ENCODE measurements at places on chromosomes 7 and 10.

GRCh38 chr10:95815701-95816240 is 59.8 kb downstream of the ENTPD1 start:
- no peak for DNase-seq

DNA sequence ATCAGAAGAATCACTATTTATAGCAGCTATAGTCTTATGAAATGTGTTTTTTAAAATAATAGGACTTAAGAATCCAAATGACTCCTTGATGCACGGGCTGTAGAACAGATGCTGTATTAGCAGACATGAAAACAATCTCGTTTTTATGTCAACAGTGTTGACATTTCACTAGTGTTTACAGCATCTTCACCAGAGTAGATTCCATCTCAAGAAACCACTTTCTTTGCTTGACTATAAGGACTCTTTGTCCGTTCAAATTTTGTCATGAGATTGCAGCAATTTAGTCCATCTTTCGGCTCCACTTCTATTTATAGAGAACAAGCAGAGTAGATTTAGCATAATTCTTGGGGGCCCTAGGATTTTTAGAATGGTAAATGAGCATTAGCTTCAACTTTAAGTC is 295.1 kb downstream of the EXOC4 start:
- no peak for DNase-seq

DNA sequence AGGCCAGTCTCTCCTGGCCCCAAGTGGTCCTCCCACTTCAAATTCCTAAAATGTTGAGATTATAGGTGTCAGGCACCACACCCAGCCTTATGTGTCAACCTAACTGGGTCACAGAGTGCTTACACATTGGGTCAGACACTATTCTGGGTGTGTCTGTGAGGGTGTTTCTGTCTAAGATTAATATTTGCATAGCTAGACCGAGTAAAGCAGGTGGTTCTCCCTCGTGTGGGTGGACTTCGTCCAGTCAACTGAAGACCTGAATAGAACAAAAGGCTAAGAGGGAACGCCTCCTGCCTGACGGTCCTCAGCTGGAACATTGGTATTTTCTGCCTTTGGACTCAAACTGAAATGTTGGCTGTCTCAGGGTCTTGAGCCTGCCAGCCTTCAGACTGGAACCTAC is 11.5 kb downstream of the PPIF start:
- DNase-seq = no peak

DNA sequence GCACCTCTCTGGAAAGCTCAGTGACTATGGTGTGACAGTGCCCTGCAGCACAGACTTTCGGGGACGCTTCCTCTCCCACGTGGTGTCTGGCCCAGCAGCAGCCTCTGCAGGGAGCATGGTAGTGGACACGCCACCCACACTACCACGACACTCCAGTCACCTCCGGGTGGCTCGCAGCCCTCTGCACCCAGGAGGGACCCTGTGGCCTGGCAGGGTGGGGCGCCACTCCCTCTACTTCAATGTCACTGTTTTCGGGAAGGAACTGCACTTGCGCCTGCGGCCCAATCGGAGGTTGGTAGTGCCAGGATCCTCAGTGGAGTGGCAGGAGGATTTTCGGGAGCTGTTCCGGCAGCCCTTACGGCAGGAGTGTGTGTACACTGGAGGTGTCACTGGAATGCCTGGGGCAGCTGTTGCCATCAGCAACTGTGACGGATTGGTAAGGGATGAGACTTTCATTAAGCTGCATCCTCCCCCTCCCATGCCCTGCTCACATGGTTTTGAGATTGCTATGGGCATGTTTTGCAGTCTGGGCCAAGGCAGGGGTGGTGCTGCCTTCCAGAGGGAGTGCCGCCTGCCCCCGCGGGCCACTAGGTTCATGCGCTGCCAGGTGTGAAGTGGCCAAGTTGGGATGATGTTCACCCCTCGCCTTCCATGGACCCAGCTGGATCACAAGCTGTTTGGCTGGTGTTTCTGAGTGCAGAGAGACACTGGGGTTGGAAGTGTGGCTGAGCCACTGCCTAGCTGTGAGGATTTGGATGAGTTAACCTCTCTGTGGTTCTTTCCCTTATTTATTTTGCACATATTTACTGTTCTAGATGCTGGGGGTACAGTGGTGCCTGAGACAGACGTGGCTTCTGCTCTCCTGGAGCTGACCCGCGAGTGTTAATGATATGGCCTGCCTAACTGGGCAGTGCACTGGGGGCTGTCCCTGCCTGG is 2.5 kb downstream of the ADAMTS14 start:
- no peak for DNase-seq

DNA sequence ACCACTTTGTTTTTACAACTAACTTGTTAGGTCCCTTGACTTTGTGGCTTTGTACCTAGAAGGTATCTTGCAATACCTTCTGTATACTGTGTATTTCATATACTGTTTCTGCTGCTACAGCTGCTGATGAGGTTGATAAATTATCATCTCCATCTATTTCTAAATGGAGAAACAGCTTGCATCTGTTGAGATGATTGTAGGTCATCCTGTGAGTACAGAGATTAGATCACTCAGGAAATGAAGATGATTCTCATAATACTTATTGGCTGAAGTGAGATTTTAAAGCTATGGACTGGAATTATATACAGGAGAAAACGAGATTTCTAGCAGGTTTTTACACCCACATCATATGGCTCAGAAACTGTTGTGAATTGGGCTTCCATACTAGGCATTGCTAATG is 280.5 kb downstream of the KCND2 start:
- DNase-seq = no peak

DNA sequence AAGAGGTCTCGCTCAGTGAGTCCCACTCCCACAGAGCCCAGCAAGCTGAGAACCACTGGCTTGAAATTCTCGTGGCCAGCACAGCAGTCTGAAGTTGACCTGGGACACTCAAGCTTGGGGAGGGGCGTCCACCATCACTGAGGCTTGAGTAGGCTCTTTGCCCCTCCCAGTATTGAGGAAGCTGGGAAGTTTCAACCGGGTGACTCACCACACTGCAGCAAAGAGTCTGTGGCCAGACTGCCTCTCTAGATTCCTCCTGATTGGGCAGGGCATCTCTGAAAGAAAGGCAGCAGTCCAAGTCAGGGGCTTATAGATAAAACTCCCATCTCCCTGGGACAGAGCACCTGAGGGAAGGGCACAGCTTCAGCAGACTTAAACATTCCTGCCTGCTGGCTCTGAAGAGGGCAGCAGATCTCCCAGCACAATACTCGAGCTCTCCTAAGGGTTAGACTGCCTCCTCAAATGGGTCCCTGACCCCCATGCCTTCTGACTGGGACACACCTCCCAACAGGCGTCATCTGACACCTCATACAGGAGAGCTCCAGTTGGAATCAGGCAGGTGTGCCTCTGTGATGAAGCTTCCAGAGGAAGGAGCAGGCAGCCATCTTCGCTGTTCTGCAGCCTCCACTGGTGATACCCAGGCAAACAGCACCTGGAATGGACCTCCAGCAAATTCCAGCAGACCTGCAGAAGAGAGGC is 970.9 kb upstream of the LRRN3 start:
- DNase-seq = no peak

DNA sequence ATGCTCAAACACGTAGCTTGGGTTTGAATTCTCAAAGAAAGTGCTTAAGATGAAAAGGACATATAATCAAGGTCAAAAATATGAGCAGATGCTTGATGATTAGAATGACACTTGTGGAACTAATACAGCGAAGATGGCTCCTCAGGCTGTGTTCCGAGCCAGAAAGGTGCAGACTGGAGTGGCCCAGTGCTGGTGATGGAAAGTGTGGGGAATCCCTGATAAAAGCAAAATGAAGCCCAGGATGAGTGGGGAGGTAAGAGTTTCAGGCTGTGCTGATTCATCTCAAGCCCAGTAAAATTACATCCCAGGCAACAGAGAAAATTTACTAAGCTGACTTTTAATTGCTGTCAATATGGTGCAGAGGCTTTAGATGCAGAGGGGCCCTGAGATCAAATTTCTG is 77.8 kb upstream of the IKZF1 start:
- peak; percentile 27 for DNase-seq

DNA sequence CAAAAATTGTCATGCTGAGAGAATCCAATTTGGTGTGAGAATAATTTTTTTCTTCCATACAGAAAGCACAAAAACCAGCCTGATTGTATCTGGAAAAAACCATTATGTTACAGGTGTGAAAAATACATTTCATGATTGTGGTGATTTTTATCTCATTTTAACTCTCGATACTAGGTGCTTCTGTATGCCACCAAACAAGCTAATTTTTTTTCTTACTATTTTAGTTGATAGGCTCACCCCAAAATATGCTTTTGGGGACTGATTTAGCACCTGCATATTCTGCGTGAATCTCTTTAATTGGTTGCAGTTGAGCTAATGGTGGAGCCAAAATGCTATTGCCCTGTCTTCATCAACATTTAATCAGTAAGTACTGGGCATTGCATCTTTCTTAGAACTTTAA is 1.9 kb downstream of the DMTF1 start:
- no peak for DNase-seq

DNA sequence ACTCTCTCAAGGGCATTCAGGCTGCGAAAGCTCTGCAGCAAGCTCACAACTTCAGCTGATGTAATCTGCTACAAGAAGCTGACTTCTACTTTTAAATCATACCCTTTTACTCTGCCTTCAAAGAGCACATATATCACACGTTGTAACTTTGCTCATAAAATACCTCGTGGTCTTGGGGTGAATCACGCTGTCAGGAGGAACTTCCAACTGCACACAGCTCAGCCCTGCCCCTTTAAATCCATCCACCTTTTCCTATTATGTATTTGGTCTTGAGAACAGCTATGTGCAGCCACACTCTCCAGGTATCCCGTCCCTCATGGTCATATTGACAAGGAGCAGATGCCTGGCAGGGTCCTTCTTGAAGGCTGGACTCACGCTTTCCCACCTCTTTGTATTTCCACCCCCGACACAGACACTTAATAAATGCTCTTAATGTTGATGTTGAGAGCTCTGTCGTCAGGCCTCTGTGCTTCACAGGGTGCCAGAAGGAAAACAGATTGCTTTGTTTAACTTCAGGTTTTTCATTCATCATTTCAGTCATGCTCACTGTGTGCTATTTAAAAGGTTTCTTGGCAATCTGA is 47.6 kb downstream of the ICA1 start:
- no peak for DNase-seq

DNA sequence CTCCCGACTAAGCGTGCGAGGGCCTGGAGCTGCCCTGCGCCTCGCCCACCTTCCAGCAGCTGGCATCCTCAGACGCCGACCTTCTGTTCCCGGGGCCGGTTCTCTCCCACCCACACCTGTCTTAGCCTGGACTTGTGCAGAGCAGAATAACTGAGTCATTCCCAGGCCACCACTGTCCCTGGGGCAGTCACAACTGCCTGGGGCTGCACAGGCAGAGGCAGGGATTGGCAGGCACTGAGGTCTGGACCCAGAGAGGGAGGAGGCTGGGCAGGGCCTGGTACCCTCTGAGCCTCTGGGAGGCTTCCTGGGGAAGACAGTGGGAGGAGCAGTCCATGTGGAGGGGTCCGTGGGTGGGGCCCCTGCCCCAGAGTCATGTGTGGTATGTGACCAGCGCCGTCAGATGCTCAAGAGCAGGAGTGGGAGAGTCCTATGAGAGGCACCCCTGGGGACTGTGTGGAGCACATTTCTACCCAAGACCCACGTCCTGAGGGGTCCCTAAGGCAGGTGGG is 74.3 kb downstream of the NKX6-2 start:
- DNase-seq = no peak

GRCh38 chr10:1240341-1240775 is 184.2 kb downstream of the WDR37 start:
- no peak for DNase-seq

GRCh38 chr7:13692548-13692947 is 296.9 kb downstream of the ETV1 start:
- DNase-seq = no peak

DNA sequence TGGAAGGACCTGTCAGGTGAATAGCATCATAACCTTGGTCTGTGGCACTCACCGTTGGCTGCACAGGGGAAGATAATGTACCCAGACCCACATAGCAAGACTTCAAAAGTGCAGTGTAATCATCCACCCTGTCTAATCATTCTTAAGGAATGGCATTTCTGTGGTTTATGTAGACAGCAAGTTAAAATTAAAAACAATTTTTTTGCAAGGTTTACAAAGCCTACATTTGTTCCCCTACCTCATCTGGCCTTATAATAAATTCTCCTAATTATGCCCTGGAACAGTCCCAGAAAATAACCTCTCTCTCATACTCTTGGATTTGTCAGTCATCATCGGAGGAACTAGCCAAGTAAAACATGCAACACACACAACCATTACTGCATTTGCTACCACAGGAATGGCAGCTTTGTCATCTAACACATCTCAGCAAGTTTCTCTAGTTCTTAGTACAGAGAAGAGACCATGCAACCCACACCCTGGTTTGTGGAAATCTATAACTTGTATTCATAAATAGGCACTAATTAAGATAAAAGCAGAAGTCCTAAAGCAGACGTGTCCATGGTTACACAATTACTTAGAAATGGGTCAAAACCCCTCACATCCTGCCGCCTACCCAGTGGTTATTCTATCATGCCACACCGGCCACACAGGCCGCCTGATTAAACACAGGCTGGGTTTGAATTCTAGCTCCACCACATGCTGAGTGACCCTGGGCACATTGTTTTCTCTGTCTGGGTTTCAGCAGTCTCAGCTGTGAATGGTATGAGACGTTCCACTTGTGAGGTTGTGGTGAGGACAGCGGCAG is 19.1 kb downstream of the ABLIM1 start:
- DNase-seq = no peak

DNA sequence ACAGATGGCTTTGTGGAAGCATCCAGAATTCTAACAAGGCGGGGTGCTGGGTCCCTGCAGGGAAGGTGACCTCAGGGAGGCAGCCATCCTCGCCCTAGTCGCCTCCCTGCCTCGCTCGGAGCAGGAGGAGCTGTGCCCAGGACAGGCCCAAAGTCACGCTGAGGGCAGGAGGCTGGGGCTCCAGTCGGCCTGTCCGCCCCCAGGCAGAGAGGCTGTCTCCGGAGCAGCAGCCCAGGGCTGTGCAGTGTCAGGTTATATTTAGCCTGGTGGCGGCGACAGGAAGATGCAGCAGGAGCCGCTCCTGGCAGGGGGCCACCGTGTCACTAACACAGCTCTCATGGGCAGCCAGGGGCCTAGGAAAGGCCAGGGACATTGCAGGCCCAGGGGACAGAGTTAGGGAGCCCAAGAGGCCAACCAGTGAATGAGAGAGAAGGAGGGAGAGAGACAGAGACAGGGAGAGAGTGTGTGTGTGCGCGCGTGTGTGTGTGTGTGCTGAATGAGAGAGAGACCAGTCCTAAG is 13.5 kb downstream of the KCNH2 start:
- DNase-seq = no peak

GRCh38 chr7:101936223-101936610 is 118.8 kb downstream of the CUX1 start:
- DNase-seq = no peak

GRCh38 chr10:60390224-60390626 is 550 bp upstream of the ANK3 start:
- DNase-seq = no peak

GRCh38 chr10:104142081-104142480 is 20.1 kb downstream of the SFR1 start:
- no peak for DNase-seq

- DNase-seq = no peak
Measured at GRCh38 chr10:58385784-58386112, 538 bp downstream of the TFAM start.

DNA sequence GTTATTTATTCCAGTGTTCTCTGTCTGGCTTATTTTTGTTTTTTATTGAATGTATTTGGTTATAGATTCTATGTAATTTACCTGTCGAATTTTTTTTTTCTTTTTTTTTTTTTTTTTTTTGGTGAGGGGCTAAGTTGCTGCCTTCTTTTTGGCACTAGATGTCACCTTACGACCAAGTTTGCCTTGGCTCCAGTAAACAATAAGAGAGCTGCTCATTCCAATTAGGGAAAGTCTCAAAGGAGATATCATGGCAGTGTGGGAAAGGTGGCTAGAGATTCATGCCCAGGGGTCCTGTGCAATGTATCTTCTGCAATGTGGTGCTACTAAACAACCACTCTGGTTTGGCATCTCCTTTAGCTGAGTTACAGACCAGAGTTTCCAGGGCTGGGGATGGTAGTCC is 84.0 kb downstream of the PTPN20 start:
- no peak for DNase-seq

All from DMS 273 treated with DMSO at 0.1 percent for 48 hours (cell line).